ENCODE measurements at places on chromosomes 3 and 15.

GRCh38 chr15:20351448-20351971 is 190.1 kb downstream of the GOLGA6L6 start:
- H3K27me3 ChIP-seq: no peaks in the 10 kb centered on the region
- no peaks in the 10 kb centered on the region for H3K4me1 ChIP-seq
- H3K4me3 ChIP-seq: no peak overlapping the region
- H3K27ac ChIP-seq: no peak overlapping the region

GRCh38 chr15:69751566-69751965 is 298.9 kb downstream of the RPLP1 start:
- no peak for DNase-seq
- peaks cover 33% of the 10 kb centered on the region for H3K27me3 ChIP-seq
- no peak overlapping the region for H3K27ac ChIP-seq
- H3K36me3 ChIP-seq: no peaks in the 10 kb centered on the region

- H3K36me3 ChIP-seq: no peaks in the 10 kb centered on the region
- H3K4me1 ChIP-seq: no peaks in the 10 kb centered on the region
- DNase-seq: no peak
- H3K27me3 ChIP-seq: no peaks in the 10 kb centered on the region
- H3K4me3 ChIP-seq: no peak overlapping the region
Measured at GRCh38 chr15:31567861-31568260, 241.2 kb downstream of the KLF13 start.

DNA sequence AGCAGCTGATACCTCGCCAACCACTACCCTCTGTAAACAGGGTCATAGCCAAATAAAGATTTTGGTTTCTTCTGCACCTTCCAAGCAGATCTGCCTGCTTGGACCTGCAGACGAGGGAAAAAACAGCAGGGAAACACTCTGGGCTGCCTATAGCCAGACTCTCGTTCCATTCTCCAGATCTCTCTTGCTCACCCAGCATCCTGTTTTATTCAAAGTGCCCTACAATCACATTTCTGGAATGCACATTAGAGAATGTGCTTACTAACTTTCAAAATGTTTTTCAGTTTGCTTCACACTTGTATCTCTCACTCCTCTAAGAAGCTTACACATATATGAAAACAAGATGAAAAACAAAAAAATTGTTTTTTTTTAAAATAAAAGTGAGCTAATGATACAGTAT is 71.4 kb downstream of the MLH1 start:
- no peak overlapping the region for H3K27ac ChIP-seq
- H3K36me3 ChIP-seq: peaks cover 23% of the 10 kb centered on the region
- no peaks in the 10 kb centered on the region for H3K27me3 ChIP-seq
- DNase-seq: peak; percentile 41

DNA sequence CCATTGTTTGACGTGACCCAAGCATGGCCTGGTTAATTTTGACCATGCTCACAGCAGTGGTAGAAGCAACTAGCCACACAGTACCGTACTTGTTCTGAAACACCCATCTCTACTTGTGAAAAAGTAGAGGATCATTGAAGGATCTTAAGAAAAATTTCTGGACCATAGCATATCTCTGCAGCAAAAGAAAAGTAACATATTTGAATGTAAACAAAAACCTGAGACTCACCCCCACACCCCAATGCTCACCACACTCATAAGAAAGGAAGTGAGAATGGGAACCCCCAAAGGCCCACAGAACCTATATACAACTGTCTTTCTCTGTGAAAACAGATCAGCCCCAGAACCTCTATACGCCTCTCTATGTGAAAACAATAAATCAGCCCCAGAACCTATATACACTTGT is 33.8 kb upstream of the TFRC start:
- H3K27ac ChIP-seq: no peak overlapping the region
- H3K4me3 ChIP-seq: no peak overlapping the region
- H3K4me1 ChIP-seq: no peaks in the 10 kb centered on the region
- DNase-seq: no peak
- H3K36me3 ChIP-seq: no peaks in the 10 kb centered on the region
- H3K27me3 ChIP-seq: peaks cover 20% of the 10 kb centered on the region

DNA sequence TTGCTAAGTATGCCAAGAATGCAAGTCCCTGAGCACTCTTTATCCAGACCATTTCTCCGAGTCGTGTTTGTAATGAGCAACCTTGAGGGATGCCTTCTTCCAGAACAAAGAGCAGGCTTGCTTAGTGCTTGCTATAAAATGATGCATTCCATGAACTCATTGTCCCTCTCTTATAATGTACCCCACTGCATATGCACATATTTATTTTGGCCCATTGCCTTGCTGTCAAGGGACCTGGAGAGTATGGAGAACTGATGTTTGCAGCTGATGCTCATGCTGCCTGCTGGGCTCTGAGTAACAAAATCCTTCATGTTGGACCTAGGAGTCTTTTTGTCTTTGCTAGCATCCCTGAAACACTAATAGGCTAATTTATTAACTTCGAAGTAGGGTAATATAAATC is 97.8 kb upstream of the AADACL2 start:
- no peak overlapping the region for H3K4me3 ChIP-seq
- H3K36me3 ChIP-seq: no peaks in the 10 kb centered on the region
- H3K27ac ChIP-seq: no peak overlapping the region
- no peaks in the 10 kb centered on the region for H3K27me3 ChIP-seq

- H3K4me3 ChIP-seq: no peak overlapping the region
- no peaks in the 10 kb centered on the region for H3K27me3 ChIP-seq
- H3K27ac ChIP-seq: no peak overlapping the region
- H3K4me1 ChIP-seq: peaks cover 7% of the 10 kb centered on the region
Measured at GRCh38 chr3:197292083-197292646, 6.2 kb downstream of the DLG1 start.

GRCh38 chr3:134312873-134313846 is 61.1 kb downstream of the AMOTL2 start:
- H3K27ac ChIP-seq: peak overlapping the region; percentile 98
- H3K27me3 ChIP-seq: no peaks in the 10 kb centered on the region
- H3K4me3 ChIP-seq: peak overlapping the region; percentile 59
- DNase-seq: peak; percentile 76
- H3K4me1 ChIP-seq: peaks cover 51% of the 10 kb centered on the region
- H3K36me3 ChIP-seq: no peaks in the 10 kb centered on the region

- no peak overlapping the region for H3K4me3 ChIP-seq
- H3K4me1 ChIP-seq: no peaks in the 10 kb centered on the region
- no peaks in the 10 kb centered on the region for H3K36me3 ChIP-seq
- H3K27ac ChIP-seq: no peak overlapping the region
Measured at GRCh38 chr15:97876281-97876675, 84.2 kb upstream of the ARRDC4 start.

GRCh38 chr3:104564045-104564643 is 802.6 kb upstream of the ALCAM start:
- no peaks in the 10 kb centered on the region for H3K27me3 ChIP-seq
- no peaks in the 10 kb centered on the region for H3K4me1 ChIP-seq

- no peaks in the 10 kb centered on the region for H3K27me3 ChIP-seq
- no peaks in the 10 kb centered on the region for H3K4me1 ChIP-seq
- no peak overlapping the region for H3K27ac ChIP-seq
- H3K4me3 ChIP-seq: no peak overlapping the region
Measured at GRCh38 chr15:56367156-56367555, 1.9 kb downstream of the TEX9 start.

GRCh38 chr3:5630406-5630805 is 442.9 kb downstream of the EDEM1 start:
- H3K4me1 ChIP-seq: no peaks in the 10 kb centered on the region
- DNase-seq: no peak
- no peak overlapping the region for H3K27ac ChIP-seq
- H3K36me3 ChIP-seq: no peaks in the 10 kb centered on the region

DNA sequence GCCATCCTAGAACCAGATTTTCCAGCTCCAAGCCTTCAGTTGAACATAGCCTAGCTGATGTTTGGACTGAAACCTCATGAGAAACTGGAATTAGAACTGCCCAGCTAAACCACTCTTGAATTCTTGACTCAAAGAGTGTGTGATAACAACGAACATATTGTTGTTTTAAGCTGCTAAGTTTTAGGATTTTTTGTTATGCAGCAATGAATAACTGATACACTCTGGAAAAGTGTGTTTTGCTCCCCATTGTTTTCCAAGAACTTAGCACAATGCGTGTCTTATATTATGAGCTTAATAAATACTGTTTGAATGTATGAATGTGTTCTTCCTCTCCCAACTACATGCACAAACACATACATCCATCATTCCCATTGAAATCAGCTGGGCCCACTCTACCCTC is 379.6 kb downstream of the EDEM1 start:
- no peaks in the 10 kb centered on the region for H3K36me3 ChIP-seq
- H3K4me3 ChIP-seq: no peak overlapping the region
- DNase-seq: no peak
- no peaks in the 10 kb centered on the region for H3K4me1 ChIP-seq
- no peak overlapping the region for H3K27ac ChIP-seq
- H3K27me3 ChIP-seq: no peaks in the 10 kb centered on the region

- no peak overlapping the region for H3K4me3 ChIP-seq
- no peaks in the 10 kb centered on the region for H3K4me1 ChIP-seq
- no peak overlapping the region for H3K27ac ChIP-seq
- no peaks in the 10 kb centered on the region for H3K27me3 ChIP-seq
- DNase-seq: peak; percentile 30
Measured at GRCh38 chr3:102354818-102355515, 79.8 kb upstream of the ZPLD1 start.

DNA sequence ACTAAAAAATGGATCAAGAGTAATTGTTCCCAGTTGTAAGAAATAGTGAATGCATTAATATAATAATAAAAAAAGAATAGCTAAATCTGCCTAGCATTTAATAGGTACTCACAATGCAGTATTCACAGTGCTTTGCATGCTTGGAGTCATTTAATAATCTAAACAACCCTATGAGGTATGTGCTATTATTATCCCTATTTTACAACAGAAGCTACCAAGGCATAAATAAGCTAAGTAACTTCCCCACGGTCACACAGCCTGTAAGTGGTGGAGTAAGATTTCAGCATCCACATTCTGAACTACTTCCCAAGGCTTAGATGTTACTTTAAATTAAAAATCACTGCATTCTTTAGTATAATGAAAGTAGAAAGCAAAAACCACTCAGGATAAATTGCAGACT is 102.9 kb downstream of the PLCH1 start:
- H3K27me3 ChIP-seq: no peaks in the 10 kb centered on the region
- no peaks in the 10 kb centered on the region for H3K4me1 ChIP-seq
- H3K4me3 ChIP-seq: no peak overlapping the region
- H3K27ac ChIP-seq: no peak overlapping the region
- no peaks in the 10 kb centered on the region for H3K36me3 ChIP-seq
- no peak for DNase-seq

- peaks cover 8% of the 10 kb centered on the region for H3K36me3 ChIP-seq
- H3K4me1 ChIP-seq: peaks cover 15% of the 10 kb centered on the region
- no peak overlapping the region for H3K4me3 ChIP-seq
- no peak for DNase-seq
- H3K27me3 ChIP-seq: no peaks in the 10 kb centered on the region
- no peak overlapping the region for H3K27ac ChIP-seq
Measured at GRCh38 chr3:188343894-188344293, 189.9 kb downstream of the LPP start.

GRCh38 chr15:89714775-89715174 is 24.2 kb downstream of the WDR93 start:
- H3K27me3 ChIP-seq: peaks cover 24% of the 10 kb centered on the region
- H3K27ac ChIP-seq: no peak overlapping the region
- H3K4me3 ChIP-seq: no peak overlapping the region
- H3K4me1 ChIP-seq: no peaks in the 10 kb centered on the region

DNA sequence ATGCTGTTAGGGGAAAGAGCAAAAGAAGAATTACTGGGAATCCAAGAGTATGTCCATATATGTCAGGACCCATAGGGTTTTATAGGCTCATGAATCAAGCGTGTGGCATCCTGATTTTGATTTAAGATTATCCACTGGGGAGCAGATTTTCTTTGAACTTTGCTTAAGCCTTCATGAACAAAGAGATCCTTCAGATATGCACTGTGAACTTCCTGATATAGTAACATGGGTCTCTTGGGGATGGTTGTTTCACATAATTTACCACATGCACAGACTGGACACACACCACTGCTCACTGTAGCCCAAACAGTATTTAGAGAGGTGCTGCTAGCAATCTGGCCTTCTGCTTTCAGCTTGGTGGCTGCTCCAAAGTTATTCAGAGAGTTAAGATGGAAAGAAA is 200.9 kb upstream of the ZPLD1 start:
- no peaks in the 10 kb centered on the region for H3K4me1 ChIP-seq
- DNase-seq: no peak
- H3K36me3 ChIP-seq: no peaks in the 10 kb centered on the region
- no peak overlapping the region for H3K27ac ChIP-seq
- H3K27me3 ChIP-seq: peaks cover 16% of the 10 kb centered on the region

GRCh38 chr3:167743799-167744198 is 8.3 kb downstream of the SERPINI1 start:
- no peak overlapping the region for H3K4me3 ChIP-seq
- no peaks in the 10 kb centered on the region for H3K4me1 ChIP-seq
- H3K27me3 ChIP-seq: no peaks in the 10 kb centered on the region

DNA sequence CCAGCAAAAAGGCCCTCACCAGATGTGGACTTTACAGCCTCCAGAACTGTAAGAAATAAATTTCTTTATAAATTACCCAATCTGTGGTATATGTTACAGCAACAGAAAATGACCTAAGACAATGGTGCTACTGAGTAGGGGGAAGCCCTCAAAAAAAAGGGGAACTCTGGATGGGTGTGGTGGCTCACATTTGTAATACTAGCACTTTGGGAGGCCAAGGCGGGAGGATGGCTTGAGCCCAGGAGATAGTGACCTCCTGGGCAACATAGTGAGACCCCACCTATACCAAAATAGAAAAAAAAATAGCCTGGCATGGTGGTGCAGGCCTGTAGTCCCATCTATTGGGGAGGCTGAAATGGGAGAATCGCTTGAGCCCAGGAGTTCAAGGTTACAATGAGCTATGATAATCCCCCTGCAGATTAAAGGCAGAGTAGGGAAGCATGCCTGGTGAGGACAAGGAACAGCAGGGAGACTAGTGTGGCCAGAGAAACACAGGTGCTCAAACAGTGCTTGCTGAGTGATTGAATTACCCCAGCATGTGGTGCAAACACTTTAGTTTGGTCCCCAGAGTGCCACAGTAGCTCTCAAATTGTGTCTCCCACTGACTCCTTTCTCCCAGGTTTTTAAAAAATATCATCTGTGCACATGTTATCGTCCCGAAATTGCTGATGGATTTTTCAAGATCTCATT is 13.9 kb upstream of the USP3 start:
- peaks cover 16% of the 10 kb centered on the region for H3K4me1 ChIP-seq
- no peaks in the 10 kb centered on the region for H3K27me3 ChIP-seq
- H3K36me3 ChIP-seq: no peaks in the 10 kb centered on the region
- DNase-seq: no peak
- H3K27ac ChIP-seq: no peak overlapping the region
- H3K4me3 ChIP-seq: no peak overlapping the region
